K562 (cell line): ENCODE measurements at places on chromosomes 4 and X.

DNA sequence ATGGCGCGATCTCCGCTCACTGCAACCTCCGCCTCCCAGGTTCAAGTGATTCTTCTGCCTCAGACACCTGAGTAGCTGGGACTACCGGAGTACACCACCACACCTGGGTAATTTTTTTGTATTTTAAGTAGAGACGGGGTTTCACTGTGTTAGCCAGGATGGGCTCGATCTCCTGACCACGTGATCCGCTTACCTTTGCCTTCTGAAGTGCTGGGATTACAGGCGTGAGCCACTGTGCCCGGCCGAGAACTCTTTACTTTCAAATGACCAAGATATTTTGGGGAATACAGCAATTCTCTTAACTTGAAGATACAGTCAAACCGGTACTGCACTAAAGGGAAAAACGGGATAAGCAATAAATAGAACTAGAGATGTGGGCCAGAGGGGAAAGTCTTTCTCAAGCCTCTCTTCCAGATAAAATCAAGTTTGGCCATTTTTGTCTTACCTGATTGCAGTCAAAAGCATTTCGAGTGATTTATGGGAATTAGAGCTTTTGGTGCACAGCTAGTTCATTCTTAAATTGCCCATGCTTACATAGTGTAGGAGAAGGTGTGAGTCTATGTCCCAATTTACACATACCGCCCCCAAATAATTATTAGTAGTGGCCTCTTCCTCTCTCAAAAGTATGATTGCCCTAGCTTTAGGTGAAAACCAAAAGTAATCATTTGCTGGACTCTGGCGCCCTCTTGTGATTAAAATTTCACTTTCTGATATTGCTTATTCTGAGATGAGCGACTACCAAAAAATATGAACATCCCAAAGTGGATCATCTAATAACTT, 53.2 kb upstream of the ABCG2 start:
- DNase-seq = peak; percentile 62

DNA sequence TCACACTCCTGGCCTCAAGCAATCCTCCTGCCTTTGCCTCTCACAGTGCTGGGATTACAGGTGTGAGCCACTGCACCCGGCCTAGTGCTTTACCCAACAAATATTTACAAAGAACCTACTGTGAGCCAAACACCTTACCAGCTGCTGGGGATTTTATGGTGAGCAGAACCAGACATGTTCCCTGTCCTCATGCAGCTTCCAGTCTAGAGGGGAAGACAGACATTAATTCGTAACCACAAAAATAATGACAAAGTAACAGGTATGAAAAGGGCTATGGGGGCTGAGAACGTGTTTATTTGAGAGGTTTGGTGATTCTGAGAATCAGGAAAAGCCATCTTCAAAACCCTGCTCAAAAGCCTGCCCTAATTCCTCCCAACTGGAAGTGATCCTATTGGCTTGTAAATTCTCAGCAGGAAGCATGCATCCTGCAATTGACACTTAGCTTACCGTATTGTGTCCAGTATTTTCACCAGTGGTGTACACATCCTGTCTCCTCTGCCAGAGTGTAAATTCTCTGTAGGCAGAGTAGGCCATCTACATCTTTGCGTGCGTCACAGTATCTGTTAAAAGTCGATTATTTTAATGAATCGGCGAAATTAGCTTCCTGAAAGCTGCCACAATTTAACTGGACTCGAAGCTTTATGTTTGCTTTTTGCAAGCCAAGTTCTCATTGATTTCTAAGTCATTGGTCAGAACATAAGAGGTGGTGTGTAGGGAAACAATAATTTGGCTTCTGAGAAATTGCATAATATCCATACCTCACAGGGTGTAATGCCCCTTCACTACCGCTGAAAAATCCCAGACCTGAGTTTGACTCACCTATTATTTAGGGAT, 67.0 kb downstream of the TMEM156 start:
- no peak for DNase-seq

- DNase-seq = no peak
These were observed 54.9 kb downstream of the CEP135 start for GRCh38 chr4:56003606-56004005.

- DNase-seq = no peak
These were observed 12.4 kb downstream of the SH3KBP1 start for GRCh38 chrX:19875050-19875431.

- no peak for DNase-seq
These were observed 119.5 kb upstream of the LIMCH1 start for GRCh38 chr4:41418444-41418843.

GRCh38 chrX:100895365-100896075, 21.4 kb upstream of the NOX1 start:
- peak; percentile 50 for DNase-seq

DNA sequence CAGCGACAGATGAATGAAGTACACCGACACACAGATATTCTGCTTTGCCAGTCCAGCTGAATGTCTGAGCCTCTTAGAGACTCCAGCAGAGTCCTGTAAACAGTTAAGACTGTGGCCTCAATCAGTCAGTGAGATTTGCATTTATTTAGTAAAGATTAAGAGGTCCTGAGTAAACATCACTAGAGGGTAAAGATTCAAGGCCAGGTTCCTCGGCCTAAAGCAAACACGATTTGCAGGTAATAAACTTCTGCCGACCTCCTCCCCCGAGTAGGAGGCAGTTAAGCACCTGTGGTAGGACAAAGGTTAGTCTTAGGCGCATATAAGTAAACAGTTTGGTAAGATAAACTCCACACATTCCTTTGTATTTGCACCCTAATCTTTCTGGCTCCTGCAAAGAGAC, 99.6 kb downstream of the CFAP47 start:
- DNase-seq = no peak

DNA sequence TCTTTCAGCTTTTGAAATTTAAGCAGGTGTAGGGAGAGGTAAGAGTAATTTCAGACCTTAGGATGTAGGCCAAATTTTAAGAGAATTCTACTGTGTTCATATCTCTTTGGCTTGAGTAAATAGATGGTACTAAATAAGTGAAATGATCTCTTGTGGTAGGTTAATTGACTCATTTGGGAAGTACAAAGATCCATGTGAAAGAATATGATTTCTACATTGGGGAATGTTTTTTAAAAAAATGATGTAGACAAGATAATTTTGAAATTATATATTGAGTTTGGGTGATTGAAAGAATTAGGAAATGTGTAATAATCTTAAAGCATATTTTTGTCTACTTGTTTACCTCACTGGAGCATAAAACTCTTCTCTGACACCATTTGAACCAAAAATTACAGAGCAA, 35.6 kb downstream of the RAPGEF2 start:
- no peak for DNase-seq

GRCh38 chrX:38871129-38872029, 70.1 kb downstream of the MID1IP1 start:
- no peak for DNase-seq

DNA sequence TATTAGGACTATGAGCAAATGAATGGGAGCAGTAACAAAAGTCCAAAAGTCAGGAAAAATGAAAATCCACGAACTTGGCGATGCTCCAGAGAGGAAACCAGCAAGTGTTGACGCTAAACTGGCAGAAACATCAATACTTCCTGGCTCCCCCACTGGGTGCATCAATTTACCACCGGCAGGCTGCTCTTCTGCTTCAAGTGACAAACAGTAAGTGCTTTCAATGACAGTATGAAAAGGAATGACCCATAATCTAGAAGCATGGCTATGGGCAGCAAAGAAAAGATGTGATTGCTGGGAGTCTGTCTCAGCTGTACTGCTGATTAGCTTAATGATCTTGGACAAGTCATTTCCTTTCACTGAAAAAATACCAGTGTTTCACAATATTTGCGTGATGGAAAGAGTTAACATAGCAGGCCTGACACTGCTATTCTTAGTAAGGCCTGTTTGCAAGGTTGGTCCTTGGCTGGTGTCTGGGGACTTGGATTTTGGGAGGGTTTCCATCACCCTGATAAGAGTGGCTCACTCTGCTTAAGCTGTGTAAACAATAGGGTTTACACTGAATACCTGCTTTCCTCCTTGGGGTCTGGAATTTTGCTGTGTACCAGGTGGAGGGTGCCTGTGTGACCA, 8.7 kb downstream of the ATP11C start:
- no peak for DNase-seq

GRCh38 chr4:78040431-78040830, 16.7 kb upstream of the FRAS1 start:
- DNase-seq = no peak

- peak; percentile 1 for DNase-seq
These were observed 845.2 kb downstream of the PCDH18 start for GRCh38 chr4:136687118-136687517.

DNA sequence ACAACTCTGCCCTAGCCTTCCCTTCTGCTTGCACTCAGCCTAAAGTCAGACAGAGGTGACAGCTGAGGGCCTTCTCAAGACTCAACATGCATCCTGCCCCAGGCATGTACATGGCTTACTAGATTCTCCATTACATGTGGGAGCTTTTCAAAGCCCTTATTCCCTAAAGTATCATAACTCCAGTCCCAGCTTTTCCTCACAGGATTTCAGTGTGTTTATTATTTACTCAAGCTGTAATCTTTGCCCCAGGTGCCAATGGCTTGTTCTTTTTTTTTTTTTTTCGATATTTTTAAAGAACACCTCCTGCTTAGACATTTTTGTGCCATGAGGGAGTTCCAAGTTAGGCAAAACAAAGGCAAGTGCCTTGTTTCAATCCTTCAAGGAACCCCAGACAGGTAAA, 154.0 kb upstream of the RADX start:
- DNase-seq = no peak

GRCh38 chr4:146334862-146335449, 120.6 kb downstream of the REELD1 start:
- DNase-seq = no peak

DNA sequence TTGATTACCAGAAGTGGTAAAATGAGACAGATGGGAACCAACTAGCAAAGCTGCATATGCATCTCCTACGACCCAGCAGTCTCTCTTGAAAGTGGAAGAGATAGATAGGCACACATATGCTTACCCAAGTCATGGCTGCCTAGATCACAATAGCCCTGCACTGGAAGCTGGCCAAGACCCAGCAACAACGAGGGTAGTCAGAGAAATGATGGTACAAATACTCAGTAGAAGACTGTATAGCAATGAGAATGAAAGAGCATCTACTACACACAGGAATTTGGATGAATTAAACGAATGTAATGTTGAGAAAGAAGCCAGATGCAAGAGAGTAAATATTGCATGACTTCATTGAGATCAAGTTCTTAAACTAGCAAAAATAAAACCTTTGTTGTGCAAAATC, 100.3 kb upstream of the FAT1 start:
- peak; percentile 24 for DNase-seq

DNA sequence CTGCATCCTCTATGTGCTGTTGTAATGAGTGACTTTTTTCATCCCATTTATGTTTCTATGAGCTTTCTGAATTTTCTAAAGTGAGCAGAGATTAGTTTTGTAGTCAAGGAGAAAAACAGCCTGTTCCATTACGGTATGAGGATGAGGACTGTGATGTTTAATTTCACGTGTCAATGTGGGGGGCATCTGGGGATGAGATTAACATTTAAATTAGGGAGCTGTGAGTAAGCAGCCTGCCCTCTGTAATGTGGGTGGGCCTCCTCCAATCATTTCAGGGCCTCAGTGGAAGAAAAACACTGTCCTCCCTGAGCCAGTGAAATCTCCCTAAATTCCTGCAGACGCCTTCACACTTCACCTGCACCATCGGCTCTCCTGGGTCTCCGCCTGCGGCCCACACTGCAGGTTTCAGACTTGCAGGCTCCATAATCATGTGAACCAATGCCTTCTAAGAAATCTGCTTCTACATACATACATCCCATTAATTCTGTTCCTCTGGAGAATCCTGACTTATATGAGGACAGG, 121.7 kb downstream of the AFAP1 start:
- DNase-seq = no peak

GRCh38 chrX:130994671-130995070, 63.5 kb upstream of the ARHGAP36 start:
- DNase-seq = peak; percentile 28

GRCh38 chrX:88135735-88136134, 611.3 kb upstream of the CPXCR1 start:
- no peak for DNase-seq

GRCh38 chr4:156746111-156746510, 225.5 kb downstream of the PDGFC start:
- DNase-seq = no peak

DNA sequence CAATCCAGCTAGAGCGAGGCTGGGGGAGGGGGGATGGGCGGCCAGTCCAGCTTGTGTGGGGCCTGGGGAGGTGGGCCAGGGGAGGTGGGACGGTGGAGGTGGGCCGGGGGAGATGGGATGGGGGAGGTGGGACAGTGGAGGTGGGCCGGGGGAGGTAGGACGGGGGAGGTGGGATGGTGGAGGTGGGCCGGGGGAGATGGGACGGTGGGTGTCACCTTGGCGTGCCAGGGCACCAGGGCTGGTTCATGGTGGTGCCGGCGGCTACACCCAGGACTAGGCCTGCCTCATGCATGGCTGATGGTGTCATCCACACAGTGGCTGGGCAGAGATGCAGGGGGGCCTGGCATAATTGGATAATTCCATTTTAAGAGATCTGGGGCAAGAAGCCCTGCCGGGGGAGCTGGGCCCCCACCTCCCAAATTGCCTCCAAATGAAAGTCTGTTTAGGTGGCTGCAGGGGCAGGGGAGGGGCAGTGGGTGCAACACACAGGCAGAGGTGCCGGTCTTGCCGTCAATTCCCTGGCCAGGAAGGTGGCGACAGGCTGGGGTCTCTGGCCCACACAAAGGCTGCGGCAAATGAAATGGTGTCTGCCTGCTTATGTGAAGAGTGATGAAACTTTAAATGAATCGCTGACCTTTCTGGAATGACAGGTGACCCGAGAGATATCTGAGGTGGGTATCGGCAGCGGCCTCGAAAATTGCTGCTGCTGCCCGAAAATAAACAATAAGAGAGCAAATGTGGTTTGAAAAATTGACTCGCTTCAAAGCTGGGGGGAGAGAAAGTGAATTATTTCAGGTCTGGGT, 82.1 kb downstream of the FAM53A start:
- DNase-seq = no peak

DNA sequence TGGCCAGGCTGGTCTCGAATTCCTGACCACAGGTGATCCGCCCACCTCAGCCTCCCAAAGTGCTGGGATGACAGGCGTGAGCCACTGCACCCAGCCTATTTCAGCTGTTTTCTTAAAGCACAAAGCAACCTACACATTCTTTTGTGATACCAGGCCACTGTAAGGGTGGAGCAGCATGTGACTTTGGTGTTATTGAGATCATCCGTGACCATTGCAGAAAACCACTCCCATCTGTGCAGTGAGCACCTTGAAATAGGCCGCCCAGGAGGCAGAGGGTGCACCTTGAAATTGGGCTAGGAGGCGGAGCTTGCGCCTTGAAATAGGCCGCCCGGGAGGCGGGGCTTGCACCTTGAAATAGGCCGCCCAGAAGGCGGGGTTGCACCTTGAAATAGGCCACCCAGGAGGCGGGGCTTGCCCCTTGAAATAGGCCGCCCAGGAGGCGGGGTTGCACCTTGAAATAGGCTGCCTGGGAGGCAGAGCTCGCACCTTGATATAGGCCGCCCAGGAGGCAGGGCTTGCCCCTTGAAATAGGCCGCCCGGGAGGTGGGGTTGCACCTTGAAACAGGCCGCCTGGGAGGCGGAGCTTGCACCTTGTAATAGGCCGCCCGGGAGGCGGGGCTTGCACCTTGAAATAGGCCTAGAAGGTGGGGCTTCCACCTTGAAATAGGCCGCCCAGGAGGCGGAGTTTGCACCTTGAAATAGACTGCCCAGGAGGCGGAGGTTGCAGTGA, 9.0 kb upstream of the SLC25A6 start:
- peak; percentile 57 for DNase-seq

GRCh38 chr4:122662701-122663100, 41.8 kb upstream of the IL21 start:
- DNase-seq = no peak

GRCh38 chrX:21487832-21488231, 113.6 kb downstream of the CNKSR2 start:
- DNase-seq = no peak

GRCh38 chr4:151165205-151166000, 66.0 kb downstream of the RPS3A start:
- no peak for DNase-seq

- no peak for DNase-seq
These were observed 10.1 kb downstream of the SNX12 start for GRCh38 chrX:71057848-71058530.
